ENCODE measurements at places on chromosomes 6 and 20. TPM values are rescaled to one million over a fixed set of nuclear protein-coding genes. Genes with fewer than 3 reads are reported as not detected.
A peak's percentile ranks its signal among the peaks of the same experiment; 100 is the strongest.

The EPHA7 gene
- 6.7 TPM for total RNA-seq

The PLTP gene
- 86.4 TPM for total RNA-seq

GRCh38 chr6:90820436-90820835, 233.6 kb upstream of the MAP3K7 start:
- no peak for DNase-seq

DNA sequence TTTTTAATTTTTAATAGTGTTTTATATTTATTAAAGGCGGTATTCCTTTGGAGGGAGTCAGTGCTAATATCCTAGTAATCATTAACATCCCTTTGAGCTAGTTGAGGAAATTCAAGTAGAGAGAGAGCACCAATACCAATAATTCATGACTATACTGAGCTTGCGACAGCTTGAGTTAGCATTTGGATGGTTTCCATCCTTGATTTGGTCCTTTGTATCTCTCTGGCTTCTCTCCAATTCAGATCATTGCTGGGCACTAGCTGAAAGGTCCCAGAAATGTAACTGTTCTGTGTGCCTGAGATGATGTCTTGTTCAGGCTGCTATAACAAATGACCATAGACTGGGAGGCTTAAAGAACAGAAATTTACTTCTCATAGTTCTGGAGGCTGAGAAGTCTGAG, 77.0 kb downstream of the RNF144B start:
- no peak for DNase-seq

DNA sequence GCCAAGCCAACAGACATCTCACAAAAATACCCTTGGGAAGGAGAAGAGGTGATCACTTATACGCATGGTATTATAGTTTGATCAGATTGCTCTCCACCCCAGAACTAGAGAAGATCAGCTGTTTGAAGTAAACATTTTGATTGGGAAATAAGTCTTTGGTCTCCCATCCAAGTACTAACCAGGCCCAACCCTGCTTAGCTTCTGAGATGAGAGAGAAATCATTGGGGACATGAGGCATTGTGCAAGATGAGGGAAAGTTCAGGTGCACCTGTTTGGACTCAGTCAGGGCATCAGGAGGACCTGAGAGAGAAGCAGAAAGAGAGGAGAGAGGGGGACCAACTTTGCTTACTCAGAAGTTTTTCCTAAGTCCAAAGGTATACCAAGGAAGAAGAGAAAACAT, 11.4 kb downstream of the RIPK1 start:
- no peak for DNase-seq

GRCh38 chr6:119347466-119348095, 2.0 kb downstream of the MAN1A1 start:
- DNase-seq: peak; percentile 28

- DNase-seq: no peak
Observed at GRCh38 chr6:90940812-90941481, 354.1 kb upstream of the MAP3K7 start.
